ENCODE measurements at places on chromosomes 12 and 14.

- DNase-seq: no peak
Observed at GRCh38 chr12:18206198-18206597, 55.1 kb upstream of the PIK3C2G start.

- DNase-seq: no peak
Observed at GRCh38 chr14:66074537-66074936, 411.6 kb upstream of the CCDC196 start.

DNA sequence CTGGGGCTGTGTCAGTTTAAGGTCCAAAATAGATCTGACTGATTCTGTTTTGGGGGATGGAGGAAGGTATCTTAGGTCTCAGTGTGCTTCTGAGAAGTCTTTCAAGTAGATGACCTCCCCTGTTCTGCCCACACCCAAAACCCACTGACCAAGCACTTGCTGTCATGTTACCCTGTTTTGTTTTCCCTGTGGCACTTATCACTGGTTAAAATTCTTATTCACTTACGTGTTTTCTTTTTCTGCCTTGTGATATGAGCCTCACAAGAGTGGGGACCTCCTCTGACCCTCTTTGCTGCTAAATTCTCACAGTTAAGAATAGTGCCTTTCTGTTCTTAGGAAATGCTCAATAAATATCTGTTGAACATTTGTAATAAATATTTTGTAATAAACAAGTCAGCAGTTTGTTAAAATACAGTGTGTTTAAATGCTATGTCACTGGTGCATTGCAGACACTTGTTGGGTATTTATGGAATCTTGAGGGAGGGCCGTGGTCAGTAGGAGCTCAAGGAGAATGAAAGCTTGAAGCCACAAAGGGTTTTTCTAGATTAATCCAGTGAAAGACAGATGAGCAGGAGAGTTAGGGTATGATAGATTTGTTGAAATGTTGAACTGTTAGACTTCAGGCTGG, 20.9 kb downstream of the PLEKHA5 start:
- DNase-seq: peak; percentile 84

DNA sequence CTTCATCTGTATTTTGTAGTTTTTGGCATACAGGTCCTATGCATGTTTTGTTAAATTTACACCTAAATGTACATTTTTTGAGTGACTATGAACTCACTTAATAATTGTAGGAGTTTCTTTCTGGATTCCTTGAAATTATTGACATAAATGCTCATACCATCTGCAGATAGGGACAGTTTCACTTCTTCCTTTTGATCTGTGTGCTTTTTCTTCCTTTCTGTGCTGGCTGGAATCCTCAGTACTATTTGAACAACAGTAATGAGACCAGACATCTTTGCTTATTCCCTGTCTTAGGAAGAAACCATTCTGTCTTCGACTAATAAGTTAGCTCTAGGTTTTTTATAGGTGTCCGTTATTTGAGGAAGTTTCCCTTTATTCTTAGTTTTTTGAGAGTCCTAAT, 110.3 kb downstream of the ADGRD1 start:
- no peak for DNase-seq

DNA sequence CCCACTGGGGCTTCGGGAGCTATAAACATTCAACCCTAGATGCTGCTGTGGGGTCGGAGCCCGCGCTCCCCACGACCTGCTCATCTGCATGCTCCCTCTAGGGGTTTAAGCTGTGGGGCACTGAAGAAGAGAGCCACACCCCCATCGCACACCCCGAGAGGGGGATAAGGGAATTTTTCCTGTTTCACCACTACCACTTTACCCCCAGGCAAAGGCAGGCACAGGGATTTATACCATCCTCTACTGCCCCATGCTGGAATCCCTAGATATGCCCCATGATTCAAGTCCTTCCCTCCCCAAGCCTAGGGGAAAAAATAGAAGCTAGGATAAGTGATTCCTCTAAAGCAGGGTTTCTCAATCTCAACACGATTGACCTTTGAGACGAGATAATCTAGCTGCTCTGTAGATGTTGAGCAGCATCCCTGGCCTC, 59.9 kb upstream of the CCDC60 start:
- DNase-seq: no peak

GRCh38 chr12:88509347-88509746, 70.9 kb downstream of the KITLG start:
- peak; percentile 57 for DNase-seq

GRCh38 chr12:115799610-115800009, 477.9 kb downstream of the MED13L start:
- DNase-seq: no peak

DNA sequence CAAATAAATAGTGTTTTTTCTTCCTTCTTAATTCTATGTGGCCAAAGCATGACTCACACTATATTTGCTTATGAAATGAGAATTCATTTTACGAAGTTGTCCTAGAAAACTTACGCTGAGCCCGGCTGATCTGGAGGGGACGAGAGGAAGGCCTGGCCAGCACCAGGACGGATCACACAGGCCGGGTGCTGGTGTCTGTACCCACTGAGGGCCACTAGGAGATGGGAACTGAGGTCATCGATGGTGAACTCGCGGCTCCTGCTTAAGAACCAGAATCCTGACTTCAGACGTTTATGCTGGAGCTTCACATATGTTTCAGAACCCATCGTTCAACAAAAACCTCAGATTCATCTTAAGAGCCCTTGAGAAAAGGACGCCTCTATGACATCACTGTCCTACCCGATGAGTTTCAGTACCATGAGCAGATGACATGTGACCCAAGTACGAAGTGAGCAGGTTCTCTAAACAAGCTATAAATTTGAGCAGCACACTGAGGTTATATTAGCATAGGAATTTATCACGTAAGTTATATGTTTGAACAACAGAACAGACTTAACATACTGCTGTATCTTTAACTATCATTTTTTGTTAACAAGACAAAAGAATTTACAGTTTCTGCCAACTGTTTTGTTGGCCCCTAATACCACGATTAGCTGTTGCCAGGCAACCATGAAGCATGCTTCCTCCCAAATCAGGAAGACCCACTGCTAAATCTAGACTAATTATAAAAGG, 111.9 kb downstream of the FOXN3 start:
- peak; percentile 76 for DNase-seq

DNA sequence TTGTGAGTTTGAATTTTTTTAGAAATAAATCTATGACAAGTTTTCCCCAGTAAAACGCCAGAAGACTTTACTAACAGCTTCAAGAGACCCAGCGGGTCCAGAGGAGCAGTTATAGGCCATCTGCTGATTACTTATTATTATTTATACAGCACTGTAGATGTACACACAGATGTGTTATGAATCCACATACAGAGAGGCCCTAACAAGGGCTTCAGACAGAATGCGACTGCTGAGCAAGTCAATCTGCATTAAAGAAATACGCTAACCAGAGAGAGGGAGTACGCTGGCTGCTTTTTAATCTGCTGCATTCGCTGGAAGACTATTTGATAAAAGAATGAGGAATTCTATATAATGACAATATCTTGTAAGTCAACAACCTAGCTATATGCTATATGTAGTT, 32.5 kb downstream of the ATF7 start:
- DNase-seq: no peak

GRCh38 chr14:92254786-92255185, 68.2 kb upstream of the SLC24A4 start:
- peak; percentile 14 for DNase-seq

DNA sequence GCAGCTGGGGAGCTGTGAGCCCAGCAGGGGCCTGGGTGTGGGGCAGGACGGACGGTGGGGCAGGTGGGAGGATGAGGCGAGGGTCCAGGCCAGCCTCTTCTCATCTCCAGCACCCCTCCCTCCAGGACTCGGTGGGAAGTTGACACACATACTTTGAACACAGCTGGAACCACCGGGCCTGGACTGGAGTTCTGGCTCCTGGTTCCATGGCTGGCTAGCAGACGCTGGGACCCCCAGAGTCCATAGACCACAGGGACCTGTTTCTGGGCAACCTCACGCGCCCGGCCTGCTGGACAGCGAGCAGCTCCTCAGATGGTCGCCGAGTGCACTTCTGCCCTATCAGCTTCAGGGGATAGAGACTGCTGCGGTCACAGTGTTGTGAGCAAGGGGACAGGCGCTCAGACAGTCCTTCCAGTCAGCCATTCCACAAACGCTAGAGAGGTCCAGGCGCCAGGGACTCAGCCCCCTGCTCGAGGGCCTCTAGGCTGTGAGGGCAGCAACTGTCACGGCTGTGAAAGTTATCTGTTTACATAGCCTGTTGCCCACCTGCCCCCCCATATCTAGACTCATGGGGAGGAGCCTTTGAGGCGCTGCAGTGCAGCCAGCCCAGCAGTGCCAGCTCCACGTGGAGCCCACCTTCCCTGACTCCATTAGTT, 25.2 kb downstream of the TCHP start:
- DNase-seq: no peak

DNA sequence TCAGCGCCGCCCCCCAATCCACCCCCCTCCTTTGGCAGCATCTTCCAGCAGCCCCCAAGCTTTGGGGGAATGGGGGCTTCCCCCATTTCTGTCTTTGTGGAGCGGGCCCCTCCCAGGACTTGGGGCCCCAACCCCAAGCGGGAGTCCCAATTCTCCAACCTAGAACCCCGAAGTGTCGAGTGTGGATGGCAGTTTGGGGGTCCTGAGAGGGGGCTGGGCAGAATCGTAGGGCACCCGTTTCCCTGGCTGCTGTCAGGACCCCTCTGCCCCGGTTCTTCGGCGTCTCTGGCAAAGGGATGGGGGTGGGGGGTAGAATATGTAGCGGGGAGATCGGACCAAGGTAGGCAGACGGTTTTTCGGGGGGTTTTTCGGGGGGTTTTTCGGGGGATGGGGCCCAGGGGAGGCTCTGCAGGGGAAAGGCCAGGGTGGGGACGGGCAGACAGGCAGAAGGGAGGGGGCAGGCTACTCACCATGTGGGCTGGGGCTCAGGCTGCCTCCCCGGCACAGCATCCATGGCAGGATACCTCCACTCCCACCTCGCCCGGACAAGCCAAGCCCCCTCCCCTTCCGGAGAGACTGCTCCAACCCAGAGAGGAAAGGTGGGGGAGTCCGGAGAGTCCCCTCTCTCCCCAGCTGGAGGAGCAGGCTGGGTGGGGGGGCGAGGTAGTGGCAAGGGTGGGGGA, 739 bp downstream of the JPH4 start:
- no peak for DNase-seq

GRCh38 chr14:24435998-24436354, 6.2 kb downstream of the KHNYN start:
- no peak for DNase-seq

DNA sequence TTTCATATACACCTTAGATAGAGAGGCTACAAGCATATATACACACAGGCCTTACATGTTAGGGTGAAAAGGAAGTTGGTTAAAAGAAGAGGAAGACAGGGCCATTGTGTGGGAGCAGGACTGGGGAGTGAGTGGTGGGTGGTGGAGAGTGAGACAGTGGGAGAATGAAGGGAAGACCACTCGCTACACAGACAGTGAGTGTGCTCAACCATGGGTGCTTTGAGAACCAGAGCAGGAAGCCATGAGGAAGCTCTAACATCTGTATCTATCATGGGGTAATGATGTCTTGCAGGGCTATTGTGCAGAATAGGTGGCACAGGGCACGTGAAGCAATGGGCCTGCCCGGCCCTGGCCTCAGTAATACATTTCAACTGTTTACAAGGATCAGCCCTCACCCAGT, 11.4 kb upstream of the KRT74 start:
- no peak for DNase-seq

GRCh38 chr12:49415521-49415970, 48.3 kb downstream of the SPATS2 start:
- no peak for DNase-seq

DNA sequence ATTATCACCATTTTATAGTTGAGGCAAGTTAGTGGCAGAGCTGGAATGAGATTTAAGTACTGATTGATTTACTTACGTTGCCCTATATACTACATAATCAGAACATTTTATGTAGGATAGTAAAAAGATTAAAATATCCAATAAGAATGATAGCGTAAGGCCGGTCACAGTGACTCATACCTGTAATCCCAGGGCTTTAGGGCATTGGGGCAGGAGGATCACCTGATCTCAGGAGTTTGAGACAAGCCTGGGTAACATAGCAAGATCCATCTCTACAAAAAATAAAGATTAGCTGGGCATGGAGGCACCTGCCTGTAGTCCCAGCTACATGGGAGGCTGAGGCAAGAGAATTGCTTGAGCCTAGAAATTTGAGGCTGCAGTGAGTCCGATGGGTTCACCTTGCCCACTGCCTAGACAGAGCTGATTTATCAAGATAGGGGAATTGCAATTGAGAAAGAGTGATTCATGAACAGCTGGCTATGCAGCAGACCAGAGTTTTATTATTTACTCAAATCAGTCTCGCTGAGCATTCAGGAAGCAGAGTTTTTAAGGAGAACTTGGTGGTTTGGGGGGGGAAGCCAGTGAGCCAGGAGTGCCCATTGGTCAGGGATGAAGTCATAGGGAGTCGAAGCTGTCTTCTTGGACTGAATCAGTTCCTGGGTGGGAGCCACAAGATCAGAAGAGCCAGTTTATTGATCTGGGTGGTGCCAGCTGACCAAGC, 24.7 kb upstream of the SGPP1 start:
- peak; percentile 8 for DNase-seq

- no peak for DNase-seq
Observed at GRCh38 chr12:52024845-52025230, 18.1 kb downstream of the TAMALIN start.

DNA sequence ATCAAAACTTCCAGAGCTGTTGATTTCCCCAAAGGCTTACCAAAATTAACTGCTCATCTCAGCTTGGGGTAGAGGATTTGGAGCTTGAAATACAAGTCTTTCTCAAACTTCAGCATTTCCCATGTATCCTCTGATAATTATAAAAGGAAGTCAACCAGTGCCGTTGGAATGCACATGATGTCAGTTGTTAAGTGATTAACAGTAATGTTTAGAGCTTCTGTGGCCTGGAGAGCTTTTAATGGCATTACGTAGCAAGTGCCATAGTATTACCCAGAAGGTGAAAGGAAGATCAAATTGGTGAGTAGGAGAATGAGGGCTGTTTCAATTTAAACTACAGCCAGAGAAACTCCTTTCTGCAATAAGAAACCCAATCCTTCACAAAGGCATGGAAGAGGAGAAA, 62.5 kb upstream of the PTPRR start:
- DNase-seq: peak; percentile 75

DNA sequence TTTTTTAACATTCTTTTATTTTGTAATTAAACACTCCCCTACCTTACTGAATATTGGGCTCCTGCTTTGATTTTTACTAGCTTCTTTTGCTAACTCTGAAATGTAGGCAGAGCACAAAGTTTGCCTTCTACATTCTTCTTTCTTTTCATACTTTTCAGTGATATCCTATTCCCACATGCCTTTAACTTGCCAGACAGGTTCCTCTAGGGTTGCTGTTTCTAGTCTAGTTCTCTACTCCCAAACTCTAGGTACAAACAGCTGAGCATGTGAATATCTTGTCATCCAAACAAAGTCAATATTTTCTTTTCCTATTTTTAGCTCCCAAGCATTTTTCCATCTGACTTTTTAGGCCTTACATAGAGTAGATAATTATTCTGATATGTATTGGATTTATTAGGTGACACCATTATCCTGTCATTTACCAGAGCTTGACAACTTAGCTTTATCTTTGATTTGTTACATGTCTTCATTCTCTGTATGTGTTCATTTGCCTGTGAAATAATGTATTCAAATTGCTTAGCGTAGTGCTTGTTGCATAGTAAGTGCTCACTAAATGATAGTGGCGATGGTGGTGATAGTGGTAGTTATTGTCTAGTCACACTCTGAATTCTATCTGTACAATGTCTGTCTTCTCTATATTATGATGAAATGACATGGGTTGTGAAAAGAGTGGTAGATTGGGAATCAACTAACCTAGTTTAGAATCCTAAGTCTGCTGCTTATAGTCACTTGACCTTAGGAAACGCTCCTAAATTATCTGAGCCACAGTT, 73.6 kb upstream of the DNM1L start:
- no peak for DNase-seq

GRCh38 chr14:33782923-33783322, 168.0 kb downstream of the EGLN3 start:
- DNase-seq: no peak

GRCh38 chr12:28780096-28780495, 369.0 kb upstream of the FAR2 start:
- DNase-seq: peak; percentile 54
